SK-MEL-5 (cell line): ENCODE measurements at places on chromosomes 11 and 22. TPM values are rescaled to one million over a fixed set of nuclear protein-coding genes. Genes with fewer than 3 reads are reported as not detected.

Gene LRRC10B
- not detected in 2 replicates for total RNA-seq

Gene CCDC116
- total RNA-seq, result 0.11 TPM in 1 of 2 replicates, not detected in the other

Gene INSC
- 0.87 TPM in 1 of 2 replicates, not detected in the other for total RNA-seq

GRCh38 chr11:64120951-64121569 lies 44.9 kb downstream of the MACROD1 start:
- no peak for DNase-seq

DNA sequence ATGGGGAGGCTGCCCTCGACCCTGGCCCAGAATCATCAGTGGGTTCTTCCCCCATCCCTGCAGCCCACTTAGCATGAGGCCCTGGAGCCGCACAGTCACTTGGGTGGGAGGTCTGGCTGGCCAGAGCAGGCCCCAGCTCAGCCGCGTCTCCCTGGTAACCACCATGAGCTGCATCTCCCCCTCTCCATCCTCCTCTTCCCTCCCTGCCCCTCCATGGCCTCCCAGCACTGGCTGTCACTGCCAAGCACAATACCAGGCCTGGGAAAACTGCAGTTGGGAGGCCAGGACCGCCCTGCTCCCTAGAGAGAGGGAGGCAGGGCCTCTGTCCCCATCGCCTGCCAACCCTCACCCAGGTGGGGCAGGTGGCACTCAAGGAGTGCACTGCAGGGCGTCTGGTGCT lies 8.0 kb downstream of the CSDC2 start:
- no peak for DNase-seq

- no peak for DNase-seq
Measured at GRCh38 chr11:66563832-66564231, 4.6 kb downstream of the CTSF start.

DNA sequence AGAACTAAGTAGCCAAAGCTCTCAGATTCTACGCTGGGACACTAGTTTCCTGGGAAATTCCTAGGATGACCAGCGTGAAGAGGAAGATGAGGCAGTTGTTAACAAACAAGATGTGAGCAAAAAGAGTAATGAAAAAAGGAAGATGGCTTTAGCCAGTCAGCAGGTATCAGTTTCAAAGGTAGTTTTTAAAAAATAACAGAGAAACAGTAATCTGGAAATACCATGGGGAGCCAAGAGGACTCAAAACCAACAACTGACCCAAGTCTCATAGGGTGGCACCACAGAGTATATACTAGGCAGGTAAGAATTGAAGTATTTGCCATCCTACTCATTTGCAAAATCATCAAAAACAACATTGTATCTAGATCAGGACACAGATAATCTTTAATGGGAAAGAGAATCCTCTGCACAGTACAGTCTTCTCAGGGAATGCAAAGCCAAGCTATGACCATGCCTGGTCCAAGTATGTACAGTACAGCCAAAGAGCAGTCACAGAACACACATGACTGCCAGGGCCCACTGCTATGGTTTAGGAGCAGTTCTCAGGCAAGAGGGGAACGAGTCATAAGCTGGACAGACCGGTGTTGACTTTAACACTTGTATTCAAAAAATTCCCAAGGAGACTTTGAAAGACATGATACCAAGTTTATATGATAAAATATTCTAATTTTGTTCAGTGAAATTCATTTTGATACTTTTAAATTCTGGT lies 20.6 kb downstream of the MSANTD4 start:
- DNase-seq, result no peak
